ENCODE measurements at places on chromosomes 5 and 9.

- no peak for DNase-seq
Measured at GRCh38 chr9:92590377-92590776, 54.6 kb upstream of the ECM2 start.

DNA sequence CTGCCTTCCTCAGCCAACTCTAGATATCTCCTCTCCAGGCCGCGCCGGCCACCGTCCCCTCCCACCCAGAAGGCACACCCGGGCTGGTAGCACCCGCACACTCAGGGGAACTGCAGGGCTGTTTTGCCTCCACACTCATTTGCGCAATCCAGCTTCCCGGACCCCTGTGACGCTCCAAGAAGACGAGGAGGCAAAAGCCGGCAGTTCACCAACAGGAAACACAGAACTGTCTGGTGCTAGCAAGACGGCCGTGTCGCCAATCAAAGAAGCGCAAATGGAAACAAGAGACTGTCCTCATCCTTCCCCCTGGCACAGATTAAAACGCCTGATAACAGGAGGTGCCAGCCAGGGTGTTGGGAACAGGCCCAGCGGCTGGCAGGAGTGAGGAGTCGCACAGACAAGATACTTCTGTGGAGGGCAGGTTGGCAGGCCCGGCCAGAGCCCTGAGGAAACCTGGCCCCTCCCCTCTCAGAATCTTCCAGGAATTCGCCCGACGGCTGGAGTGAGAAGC lies 7.8 kb downstream of the AGPAT2 start:
- no peak for DNase-seq

DNA sequence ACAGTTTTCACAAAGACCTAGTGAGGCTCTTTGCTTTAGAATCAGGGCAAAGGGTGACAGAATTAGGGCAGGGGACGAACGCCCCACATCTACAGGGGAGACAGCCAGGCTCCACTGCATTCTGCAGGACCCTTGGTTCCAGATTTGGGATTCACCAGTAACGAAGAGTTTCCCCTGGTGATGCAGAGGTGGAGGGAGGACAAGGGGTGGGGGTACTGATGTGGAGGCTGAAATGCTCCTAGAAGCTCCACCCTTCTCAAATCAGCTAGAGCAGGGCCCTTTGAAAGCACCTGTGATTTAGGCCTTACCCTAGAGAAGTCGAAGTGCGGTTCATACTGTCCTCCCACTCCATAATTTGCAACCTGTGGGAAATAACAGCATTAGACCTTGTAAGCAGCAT lies 29.1 kb downstream of the P4HA2 start:
- DNase-seq: no peak

DNA sequence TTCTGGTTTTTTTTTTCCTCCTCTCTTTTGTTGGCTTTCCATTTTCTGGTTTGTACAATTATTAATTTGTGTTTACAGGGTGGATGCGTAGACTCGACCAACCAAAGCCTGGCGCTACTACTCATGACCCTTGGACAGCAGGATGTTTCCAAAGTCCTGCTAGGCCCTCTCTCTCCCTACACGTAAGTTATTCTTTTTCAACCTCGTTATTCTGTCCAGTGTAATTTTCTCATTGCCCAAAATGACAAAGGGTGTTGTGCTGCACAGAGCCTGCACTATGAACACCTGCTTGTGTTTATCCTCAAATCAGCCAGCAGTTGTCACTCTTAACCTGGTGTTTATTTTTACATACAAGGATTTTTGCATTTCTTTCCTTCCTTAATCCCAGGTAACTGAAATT lies 56.6 kb downstream of the RCL1 start:
- DNase-seq: no peak

DNA sequence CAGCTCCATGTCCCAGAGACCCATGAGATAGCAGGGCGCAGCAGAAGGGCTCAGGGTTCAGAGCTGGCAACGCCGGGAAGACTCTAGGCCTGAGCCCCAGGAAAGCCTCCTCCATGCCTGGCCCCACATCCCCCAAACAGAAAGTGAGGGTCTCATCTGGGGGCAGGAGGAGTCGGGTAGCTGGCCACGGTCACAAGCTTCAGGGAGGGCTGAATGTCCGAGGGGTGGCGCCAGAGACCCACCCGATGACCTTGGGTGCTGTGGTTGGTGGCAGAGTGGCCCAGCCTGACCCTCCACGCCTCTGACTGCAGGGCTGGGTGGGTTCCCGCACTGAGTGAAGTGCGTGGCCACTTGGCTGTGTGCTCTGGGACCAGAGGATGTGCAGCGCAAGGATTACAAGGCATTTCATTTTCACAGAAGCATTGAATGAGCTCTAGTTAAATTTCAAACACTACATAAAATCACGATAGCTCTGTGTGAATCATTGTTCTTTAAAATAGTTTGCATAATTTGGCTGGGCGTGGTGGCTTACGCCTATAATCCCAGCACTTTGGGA lies 3.0 kb downstream of the C8G start:
- DNase-seq: no peak

DNA sequence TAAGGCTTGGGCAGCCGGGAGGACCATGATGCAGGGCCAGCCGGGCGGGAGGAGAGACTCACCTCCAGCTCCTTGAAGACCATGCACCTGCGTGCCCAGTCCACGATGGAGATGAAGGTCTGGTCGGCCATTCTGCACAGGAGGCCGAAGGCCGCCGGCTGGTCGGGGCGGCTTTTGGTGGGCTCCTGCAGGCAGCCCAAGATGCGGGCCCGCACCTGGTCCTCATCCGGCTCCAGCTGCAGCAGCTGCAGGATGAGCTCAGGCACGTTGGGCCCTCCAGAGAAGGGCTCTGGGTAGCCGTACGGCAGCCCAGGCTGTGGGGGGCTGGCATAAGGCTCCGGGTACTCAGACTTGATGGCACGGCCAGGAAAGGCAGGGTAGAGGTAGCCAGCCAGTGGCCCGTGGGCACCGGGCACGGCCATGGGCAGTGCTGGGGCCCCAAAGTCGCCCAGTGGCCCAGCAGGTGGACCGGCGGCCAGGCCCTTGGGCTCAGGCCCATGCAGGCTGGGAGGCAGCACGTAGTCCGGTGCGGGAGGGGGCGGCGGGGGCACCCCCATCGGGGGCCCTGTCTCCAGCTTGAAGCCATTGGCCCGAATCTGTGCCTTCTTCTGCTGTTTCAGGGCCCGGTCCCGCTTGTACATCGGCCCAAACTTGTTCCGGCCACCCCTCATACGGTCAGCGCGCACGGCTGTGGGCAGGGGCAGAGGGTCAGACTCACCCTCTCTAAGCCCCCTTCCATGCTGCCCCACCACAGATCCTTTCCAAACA lies 7.0 kb downstream of the NR5A1 start:
- no peak for DNase-seq

- no peak for DNase-seq
Measured at GRCh38 chr5:159838551-159839222, 77.6 kb upstream of the ADRA1B start.

- DNase-seq: no peak
Measured at GRCh38 chr9:133708246-133709014, 29.7 kb downstream of the SARDH start.

GRCh38 chr9:26373616-26374015 lies 519.0 kb downstream of the CAAP1 start:
- no peak for DNase-seq

- DNase-seq: peak; percentile 65
Measured at GRCh38 chr5:146048994-146049703, 56.2 kb downstream of the PLAC8L1 start.

GRCh38 chr5:38821679-38822078 lies 24.1 kb upstream of the OSMR start:
- no peak for DNase-seq

DNA sequence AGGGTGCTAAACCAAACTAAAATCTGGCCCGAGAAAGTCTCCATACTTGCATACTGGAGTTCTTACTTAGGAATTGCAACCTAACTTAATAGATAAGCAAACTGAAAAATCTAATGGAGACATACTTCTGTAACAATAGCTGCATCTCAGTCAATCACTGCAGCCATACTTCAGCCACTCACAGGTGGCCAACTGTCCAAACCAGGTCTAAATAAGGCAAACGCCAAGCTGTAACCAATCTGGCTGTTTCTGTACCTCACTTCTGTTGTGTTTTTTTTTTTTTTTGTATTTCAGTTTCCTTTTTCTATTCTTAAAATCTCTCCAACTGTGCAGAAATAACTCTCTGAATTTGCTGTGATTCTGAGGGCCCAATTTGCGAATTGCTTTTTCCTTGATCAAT lies 4.4 kb upstream of the NDUFB6 start:
- DNase-seq: no peak

DNA sequence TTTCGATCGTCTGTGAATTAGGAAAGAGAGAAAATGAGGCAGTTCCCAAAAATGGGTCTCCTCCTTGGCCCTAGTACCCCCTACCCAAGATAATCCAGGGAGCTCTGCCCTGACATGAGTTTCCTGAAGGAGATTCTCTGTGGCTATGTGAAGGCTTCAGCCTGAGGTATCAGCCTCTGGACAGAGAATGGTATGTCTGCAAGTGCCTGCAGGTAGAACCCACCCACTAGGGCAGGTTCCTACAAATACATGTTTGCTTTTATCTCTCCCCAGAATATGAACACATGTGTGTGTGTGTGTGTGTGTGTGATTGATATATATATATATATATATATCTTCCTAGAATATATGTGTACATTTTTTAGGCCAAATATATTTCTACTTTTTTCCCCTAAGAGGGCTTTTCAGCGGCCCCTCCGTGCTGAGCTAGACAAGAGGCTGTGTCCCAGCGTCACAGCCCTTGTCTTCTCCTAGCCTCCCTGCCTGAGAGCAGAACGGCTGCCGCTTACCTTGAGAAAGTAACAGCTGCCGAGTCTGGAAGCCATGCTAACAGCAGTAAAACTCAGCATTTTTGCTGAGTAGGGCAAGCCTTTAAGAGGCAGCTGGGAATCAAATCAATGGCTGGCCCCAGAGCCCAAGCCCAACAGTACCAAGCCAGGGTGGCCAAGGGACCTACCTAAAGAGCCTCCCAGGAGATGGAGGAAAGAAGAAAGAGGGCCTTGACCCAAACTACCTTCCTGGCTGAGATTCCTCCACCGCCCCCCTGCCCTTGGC lies 2.1 kb downstream of the BRINP1 start:
- DNase-seq: no peak

DNA sequence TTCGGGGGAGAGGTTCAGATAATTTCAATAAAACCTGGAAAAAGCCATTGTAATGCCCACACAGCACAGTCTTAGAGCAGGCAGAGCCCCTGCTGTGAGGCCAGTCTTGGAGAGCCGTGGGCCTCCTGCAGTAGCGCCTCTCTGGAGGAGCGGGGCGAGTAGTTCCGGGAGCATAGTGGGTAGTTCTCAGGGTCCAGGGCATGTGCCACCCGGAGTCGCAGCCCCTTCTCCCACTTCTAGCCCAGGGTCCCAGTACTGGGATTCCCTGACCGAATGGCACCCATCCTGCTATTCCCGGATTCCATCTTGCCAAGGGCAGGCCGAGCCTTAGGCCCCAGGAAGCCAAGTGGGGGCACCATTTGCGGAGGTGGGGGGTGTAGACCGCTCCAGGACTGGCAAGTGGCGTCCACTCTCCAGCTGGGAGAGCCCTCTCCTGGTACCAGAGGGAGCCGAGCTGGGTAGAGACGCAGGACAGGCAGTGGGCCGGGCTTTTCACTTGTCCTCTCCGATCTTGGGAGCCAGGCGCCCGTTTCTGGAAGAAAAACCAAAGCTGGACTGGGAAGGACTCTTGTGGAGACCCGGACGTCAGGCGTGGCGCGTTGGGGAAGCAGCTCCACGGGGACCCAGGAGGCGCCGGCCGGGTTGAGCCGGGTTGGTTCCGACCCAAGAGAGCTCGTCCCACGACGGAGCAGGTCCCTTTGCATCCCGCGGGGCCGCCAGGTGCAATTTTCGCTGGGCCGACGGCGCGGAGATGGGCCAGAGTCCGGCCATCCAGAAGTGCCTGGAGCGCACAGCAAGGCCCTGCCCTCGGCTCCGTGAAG lies 12.1 kb downstream of the PROP1 start:
- no peak for DNase-seq

- no peak for DNase-seq
Measured at GRCh38 chr5:131272307-131272706, 8.5 kb downstream of the CDC42SE2 start.

DNA sequence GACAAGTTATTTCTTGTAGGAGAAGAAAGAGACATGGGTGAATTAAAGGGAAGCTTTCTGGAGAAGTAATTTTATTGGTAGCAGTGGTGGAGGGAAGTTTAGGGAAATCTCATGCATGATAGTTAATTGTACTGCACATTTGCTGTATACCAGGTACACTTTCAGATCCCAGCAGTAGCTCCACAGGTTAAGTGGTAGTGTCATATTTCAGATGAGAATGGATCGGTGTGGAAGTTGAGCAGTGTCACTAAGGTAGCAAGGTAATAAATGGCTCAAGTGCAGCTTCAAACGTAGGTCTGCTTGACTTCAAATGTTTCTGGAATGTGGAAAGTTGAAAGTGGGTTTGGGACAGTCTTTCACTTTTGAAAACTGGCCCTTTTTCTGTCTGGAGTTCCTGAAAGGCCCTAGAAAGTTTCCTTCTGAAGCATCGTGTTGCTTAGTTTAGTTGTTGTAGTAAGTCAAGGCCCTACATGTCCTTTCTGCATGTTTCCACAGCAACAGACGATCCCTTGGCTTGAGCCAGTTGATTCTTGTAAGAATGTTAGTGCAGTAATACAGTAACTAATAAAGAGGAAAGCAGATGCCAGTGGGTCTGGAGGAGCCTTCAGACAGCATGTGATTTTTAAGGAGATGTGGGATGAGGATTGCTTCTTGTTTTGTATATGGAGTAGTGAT lies 3.7 kb downstream of the CLTA start:
- no peak for DNase-seq

GRCh38 chr9:115291841-115292240 lies 173.9 kb upstream of the TNC start:
- no peak for DNase-seq

DNA sequence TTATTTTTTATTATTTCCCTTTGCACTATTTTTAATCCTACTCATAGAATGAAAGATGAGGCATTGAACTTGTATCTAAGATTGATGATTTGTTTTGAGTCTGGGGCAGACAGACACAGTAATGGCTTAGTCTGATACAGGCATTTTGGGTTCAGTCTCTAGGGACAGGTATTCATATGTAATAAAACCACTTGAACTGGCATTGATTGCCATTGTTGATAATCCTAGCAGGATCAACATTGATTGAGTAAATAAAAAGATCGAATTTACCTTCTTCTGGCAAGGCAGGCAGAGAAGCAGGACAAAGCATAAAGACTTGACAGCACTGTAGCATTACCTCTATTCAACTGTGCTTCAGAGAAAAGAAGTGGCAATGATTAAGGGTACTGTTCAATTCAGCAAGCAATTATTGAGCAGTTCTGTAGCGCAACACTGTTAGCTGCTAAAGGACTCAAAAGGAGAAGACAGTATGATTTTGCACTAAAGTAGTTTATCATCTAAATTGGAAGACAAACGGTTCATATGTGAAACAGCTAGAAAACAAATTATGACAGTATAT lies 144.4 kb downstream of the COMMD10 start:
- DNase-seq: no peak

GRCh38 chr5:134005417-134006061 lies 764 bp upstream of the VDAC1 start:
- no peak for DNase-seq

GRCh38 chr5:90888511-90889324 lies 330.1 kb downstream of the ADGRV1 start:
- no peak for DNase-seq

GRCh38 chr5:133364936-133365707 lies 247.2 kb downstream of the FSTL4 start:
- no peak for DNase-seq

Measured in AG04450 (cell line).